T-helper 17 cell (primary cell): ENCODE measurements at places on chromosomes 2 and 18. TPM values are rescaled to one million over a fixed set of nuclear protein-coding genes. Genes with fewer than 3 reads are reported as not detected.

CMPK2 gene
- 5.3 TPM for total RNA-seq

GALR1 gene
- total RNA-seq = not detected

ANKRD30BL gene
- not detected for total RNA-seq

UGT1A7 gene
- total RNA-seq = not detected

GRCh38 chr2:45112750-45113149 is 103.5 kb upstream of the SIX2 start:
- DNase-seq = no peak

GRCh38 chr2:242035858-242036652 is 166.5 kb downstream of the RTP5 start:
- no peak for DNase-seq

- no peak for DNase-seq
These were observed 85.4 kb upstream of the TMEM200C start for GRCh38 chr18:5980721-5981120.

DNA sequence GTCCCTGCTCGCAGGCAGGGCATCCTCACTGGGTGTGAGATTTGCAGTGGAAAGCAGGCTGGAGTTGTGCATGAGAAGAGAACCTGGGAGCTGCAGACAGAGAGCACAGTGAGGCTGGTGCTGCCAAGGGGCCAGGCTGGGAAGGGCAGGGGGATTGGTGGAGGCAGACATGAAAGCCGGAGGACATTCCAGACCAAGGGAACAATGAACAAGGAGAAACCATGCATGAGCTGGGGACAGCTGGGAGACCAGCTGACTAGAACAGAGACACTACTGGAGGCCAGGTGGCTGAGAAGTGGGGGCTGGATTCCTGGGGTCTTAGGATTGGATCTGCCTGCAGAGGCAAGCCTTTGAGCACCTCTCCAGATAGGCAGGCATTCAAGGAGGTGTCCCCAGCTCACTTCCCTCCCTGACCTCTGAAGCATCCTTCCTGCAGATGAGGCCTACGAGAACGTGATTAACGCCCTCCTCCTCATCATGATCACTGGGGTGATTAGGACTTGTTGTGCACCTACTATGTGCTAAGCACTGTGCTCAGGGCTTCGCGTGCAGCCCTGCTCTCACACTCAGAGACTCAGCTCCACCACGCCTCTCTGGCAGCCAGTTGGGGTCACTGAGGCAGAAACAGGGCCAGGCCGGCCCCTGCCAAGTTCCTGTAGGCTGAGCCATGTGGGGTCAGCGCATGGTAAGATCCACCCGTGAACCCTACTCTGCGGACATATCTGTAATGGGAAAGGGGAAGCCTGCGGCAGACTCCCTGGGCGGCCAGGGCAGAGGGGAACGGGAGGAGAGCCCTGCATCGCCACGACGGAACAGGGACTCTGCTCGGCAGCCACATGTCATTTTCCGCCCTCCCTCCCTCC is 74.8 kb upstream of the SLC66A3 start:
- DNase-seq = no peak

DNA sequence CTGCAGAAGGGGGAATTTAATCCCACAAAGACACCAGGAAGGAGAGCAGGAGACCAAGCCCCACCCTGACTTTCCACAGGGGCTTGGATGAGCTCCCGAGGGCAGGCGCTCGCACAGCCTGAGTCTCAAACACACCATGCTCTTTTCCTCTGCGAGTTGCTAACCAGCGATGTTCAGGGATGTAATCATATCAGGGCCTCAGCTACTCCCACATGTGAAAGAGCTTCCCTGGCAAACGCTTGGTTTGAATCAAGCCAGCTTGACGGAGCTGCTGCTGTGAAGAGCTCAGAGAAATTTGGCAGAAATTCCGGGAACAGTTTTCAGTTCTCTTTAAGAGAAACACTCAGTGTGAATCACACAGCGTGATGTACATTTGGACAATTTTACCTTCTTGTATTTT is 385.8 kb downstream of the GALR1 start:
- no peak for DNase-seq

DNA sequence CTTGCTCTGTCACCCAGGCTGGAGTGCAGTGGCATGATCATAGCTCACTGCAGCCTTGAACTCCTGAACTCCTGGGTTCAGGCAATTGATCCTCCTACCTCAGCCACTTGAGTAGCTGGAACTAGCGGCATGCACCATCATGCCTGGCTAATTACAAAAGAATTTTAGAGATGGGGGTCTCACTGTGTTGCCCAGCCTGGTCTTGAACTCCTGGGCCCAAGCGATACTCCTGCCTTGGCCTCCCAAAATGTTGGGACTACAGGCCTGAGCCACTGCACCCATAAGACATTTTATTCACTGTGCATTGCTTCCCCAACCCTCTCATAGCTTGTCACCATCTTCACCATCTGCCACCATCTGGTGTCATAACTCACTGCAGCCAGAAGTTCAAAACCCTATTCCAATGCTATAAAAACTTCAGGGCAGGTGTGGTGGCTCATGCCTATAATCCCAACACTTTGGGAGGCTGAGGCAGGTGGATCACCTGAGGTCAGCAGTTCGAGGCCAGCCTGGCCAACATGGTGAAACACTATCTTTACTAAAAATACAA is 78.7 kb downstream of the NCAPH start:
- no peak for DNase-seq

DNA sequence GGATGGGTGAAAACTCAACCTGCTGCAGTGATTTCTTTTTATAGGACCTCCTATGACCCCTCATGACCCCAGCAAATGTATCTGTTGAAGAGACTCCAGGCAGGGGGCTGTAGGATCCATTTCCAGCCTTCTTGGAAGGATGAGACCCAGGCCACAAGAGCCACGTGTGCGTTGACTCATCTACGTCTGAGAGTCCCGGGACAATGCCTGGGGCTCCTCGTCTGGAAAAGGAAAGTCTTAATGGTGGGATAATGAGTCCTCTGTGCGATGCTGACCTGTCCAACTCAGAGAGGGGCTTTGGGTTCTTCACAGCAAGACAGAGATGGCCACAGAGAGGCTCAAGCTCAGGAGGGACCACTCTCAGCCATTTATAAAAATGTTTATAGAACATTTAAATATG is 80.8 kb downstream of the SMIM21 start:
- no peak for DNase-seq
